ENCODE measurements at places on chromosomes 12 and 14.

- no peak for DNase-seq
Measured at GRCh38 chr12:53391724-53392123, 11.7 kb downstream of the SP1 start.

GRCh38 chr12:38728894-38729293 is 176.5 kb downstream of the CPNE8 start:
- DNase-seq: no peak

DNA sequence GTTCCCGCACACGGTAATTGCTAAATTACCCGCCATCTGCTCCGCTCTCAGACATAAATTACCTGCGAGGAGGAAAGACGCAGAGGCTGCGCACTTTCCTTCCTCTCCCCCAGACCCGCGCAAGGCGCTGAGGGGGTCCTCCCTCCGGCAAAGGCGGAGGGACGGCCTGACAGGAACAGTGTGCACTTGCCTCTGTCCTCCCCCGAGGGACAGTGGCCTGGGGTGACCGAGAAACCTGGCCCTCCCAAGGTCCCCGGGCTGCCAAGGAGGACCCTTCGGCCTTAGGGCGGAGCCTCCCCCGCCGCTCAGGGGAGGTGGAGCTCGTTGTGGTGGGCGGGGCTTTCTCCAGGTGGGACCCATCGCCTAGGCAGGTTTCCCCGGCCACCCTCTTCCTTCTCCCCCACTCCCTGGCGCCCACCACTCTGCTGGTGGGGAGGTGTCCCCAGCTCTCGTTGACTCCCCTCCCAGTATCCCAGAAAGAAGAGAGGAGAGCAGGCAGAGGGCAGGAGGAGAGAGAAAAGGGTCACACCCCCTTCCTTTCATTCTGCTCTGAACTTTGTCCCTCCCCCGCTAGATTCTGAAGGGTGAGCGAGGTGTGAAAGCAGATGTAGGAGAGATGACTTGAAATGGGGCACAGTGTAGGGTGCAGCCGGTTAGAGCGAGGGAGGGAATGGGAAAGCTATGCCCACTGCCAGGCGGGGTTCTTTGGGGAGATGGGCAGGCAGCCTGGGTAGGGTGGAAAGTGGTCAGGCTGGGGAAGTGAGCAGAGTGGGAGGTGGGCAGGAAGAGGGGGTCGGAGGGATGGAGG is 11.4 kb upstream of the CALCOCO1 start:
- no peak for DNase-seq

DNA sequence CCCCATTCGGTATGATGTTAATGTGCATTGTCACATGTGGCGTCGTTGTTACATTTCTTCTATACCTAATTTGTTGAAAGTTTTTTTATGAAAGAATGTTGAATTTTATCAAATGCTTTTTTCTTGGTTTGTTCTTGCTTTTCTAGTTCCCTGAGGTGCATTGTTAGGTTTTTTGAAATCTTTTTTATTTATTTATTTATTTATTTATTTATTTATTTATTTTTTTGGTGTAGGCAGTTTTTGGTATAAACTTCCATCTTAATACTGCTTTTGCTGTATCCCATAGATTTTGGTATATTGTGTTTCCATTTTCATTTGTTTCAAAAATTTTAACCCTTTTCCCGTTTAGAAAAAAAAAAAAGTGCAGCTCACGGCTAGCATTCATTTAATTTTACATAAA is 121.1 kb upstream of the HMGA2 start:
- DNase-seq: no peak

- no peak for DNase-seq
Measured at GRCh38 chr14:39984323-39984722, 552.1 kb upstream of the FBXO33 start.

DNA sequence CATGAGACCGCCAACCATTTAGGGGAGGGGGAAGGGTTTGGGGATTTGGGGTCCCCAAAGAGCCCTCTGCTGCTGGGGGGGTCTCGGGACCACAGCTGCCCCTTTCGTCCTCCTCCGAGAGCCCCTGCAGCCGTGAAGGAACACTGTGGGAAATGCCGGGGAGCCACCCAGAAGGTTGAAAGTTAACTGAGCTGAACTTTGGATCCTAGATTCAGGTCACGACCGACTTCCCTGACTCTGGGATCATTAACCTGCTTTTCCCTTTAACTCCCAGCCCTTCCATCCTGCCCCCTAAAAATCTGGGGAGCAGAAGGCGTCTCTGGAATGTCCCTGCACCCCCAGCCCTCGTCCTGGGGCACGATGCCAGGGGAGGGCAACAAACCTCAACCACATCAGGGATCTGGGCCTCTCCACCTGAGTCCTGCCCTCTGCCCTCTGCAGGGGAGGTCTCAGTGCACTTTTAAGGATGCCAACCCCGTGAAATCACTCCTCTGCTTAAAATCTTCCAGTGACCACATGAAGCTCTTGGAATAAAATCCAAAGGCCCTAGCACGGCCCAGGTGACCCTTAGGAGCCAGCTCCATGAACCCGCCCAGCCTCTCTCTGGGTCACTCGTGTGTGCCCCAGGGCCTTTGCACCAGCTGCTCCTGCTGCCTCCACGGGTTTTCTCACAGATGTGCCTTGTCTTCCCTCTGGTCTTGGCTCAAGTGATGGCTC is 95.0 kb downstream of the RFLNA start:
- no peak for DNase-seq
